T-helper 1 cell treated with Interleukin-12 subunit alpha and Interleukin-12 subunit beta and Interleukin-4 antibody, amounts not matched to agents 30 ng/mL and 1 ng/mL, for 36 hours (primary cell): ENCODE measurements at places on chromosomes 1 and 21. TPM values are rescaled to one million over a fixed set of nuclear protein-coding genes. Genes with fewer than 3 reads are reported as not detected.

RGL1 gene
- 5.4 and 5.7 TPM in 2 replicates for total RNA-seq

OTUD7B gene
- 14.7 and 16.5 TPM in 2 replicates for total RNA-seq

ARHGEF16 gene
- total RNA-seq = not detected in 2 replicates

ATF3 gene
- total RNA-seq = 13.8 and 17.8 TPM in 2 replicates

LDLRAD1 gene
- not detected in 2 replicates for total RNA-seq

CYP4B1 gene
- total RNA-seq = 0.10 TPM in 1 of 2 replicates, not detected in the other

MATN1 gene
- total RNA-seq = 0.17 TPM in 1 of 2 replicates, not detected in the other

FCER1A gene
- total RNA-seq = not detected in 2 replicates

PPM1J gene
- 0.10 TPM in 1 of 2 replicates, not detected in the other for total RNA-seq

VAMP4 gene
- 18.5 and 21.3 TPM in 2 replicates for total RNA-seq

ZNF362 gene
- total RNA-seq = 17.5 and 21.6 TPM in 2 replicates

CYP4A11 gene
- not detected in 2 replicates for total RNA-seq

DNTTIP2 gene
- 66.3 and 69.7 TPM in 2 replicates for total RNA-seq

DCAF8 gene
- total RNA-seq = 102 and 103 TPM in 2 replicates

UBQLN4 gene
- 39.0 and 40.6 TPM in 2 replicates for total RNA-seq

OPN3 gene
- 11.0 and 11.7 TPM in 2 replicates for total RNA-seq

HES2 gene
- 0.63 and 1.1 TPM in 2 replicates for total RNA-seq

SLAMF9 gene
- not detected in 2 replicates for total RNA-seq

CHML gene
- 8.5 and 9.5 TPM in 2 replicates for total RNA-seq

GNAT2 gene
- 0.15 TPM in 1 of 2 replicates, not detected in the other for total RNA-seq

CD5L gene
- not detected in 2 replicates for total RNA-seq

IFI44L gene
- total RNA-seq = 132 and 135 TPM in 2 replicates

ATG4C gene
- 7.1 and 8.5 TPM in 2 replicates for total RNA-seq

LCA5L gene
- total RNA-seq = 0.07 TPM in 1 of 2 replicates, not detected in the other

CELA2A gene
- total RNA-seq = not detected in 2 replicates

MSH4 gene
- 0.34 and 0.41 TPM in 2 replicates for total RNA-seq

FCRL4 gene
- total RNA-seq = not detected in 2 replicates

RASSF5 gene
- total RNA-seq = 248 and 252 TPM in 2 replicates

CDC7 gene
- 16.1 and 19.0 TPM in 2 replicates for total RNA-seq

FCRL5 gene
- not detected in 2 replicates for total RNA-seq

OLIG1 gene
- not detected in 2 replicates for total RNA-seq

MIA3 gene
- total RNA-seq = 57.6 and 59.2 TPM in 2 replicates

RPTN gene
- not detected in 2 replicates for total RNA-seq

SLC39A1 gene
- total RNA-seq = 64.2 and 65.1 TPM in 2 replicates

CHODL gene
- total RNA-seq = not detected in 2 replicates

HSPB7 gene
- not detected in 2 replicates for total RNA-seq

RXFP4 gene
- total RNA-seq = not detected in 2 replicates

WNT3A gene
- total RNA-seq = not detected in 2 replicates

SPATA45 gene
- 0.93 TPM in 1 of 2 replicates, not detected in the other for total RNA-seq

PTAFR gene
- total RNA-seq = 0.49 and 0.90 TPM in 2 replicates

KMO gene
- not detected in 2 replicates for total RNA-seq

ATAD3A gene
- total RNA-seq = 47.3 and 49.8 TPM in 2 replicates

GJA4 gene
- total RNA-seq = 0.25 and 0.46 TPM in 2 replicates

DISC1 gene
- 14.0 and 14.9 TPM in 2 replicates for total RNA-seq

ADGRB2 gene
- 0.17 and 0.39 TPM in 2 replicates for total RNA-seq

DSTYK gene
- total RNA-seq = 13.7 and 14.0 TPM in 2 replicates

BMP8B gene
- 0.12 and 0.22 TPM in 2 replicates for total RNA-seq

KIF26B gene
- not detected in 2 replicates for total RNA-seq

HAO2 gene
- not detected in 2 replicates for total RNA-seq

CFAP74 gene
- total RNA-seq = not detected in 2 replicates

DMRTA2 gene
- not detected in 2 replicates for total RNA-seq

AMY2A gene
- total RNA-seq = not detected in 2 replicates

SLC35F3 gene
- 8.0 and 8.7 TPM in 2 replicates for total RNA-seq

OXCT2 gene
- 0.22 TPM in 1 of 2 replicates, not detected in the other for total RNA-seq

OR2L8 gene
- 0.34 TPM in 1 of 2 replicates, not detected in the other for total RNA-seq

EPRS1 gene
- total RNA-seq = 110 and 122 TPM in 2 replicates

MYOG gene
- not detected in 2 replicates for total RNA-seq

KRTAP13-2 gene
- not detected in 2 replicates for total RNA-seq

ALG14 gene
- total RNA-seq = 2.4 and 4.4 TPM in 2 replicates
